ENCODE measurements at places on chromosomes 3 and 15.

DNA sequence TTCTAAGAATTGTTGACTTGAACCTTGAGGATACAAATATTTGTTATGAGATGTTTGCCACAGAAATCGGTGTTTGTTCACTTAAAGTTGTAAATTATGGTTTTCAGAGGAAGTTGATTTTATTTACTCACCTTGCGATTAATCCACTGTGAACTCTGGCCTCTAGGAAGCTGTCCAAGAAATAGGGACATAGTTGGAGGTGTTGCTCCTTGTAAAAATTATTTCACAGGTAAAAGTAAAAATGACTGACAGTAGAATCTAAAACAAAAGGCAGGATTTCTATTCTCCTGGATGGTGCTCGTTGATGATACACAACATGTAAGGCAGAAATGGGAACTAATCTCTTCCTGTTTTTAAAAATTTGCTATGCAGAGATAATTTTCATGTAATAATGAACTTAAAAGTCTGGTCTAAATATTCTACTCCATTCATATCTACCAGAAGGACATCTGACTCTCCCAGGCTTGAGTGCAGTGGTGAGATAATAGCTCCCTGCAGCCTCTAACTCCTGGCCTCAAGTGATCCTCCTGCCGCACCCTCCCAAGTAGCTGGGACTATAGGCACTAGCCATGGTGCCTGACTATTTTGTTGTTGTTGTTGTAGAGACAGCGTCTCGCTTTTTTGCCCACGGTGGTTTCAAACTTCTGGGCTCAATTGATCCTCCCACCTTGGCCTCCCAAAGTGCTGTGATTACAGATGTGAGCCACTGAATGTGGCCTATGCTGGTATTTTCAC, 17.1 kb upstream of the LZTFL1 start:
- DNase-seq, result no peak

GRCh38 chr15:40953713-40954074, 423 bp downstream of the CHAC1 start:
- DNase-seq, result no peak

DNA sequence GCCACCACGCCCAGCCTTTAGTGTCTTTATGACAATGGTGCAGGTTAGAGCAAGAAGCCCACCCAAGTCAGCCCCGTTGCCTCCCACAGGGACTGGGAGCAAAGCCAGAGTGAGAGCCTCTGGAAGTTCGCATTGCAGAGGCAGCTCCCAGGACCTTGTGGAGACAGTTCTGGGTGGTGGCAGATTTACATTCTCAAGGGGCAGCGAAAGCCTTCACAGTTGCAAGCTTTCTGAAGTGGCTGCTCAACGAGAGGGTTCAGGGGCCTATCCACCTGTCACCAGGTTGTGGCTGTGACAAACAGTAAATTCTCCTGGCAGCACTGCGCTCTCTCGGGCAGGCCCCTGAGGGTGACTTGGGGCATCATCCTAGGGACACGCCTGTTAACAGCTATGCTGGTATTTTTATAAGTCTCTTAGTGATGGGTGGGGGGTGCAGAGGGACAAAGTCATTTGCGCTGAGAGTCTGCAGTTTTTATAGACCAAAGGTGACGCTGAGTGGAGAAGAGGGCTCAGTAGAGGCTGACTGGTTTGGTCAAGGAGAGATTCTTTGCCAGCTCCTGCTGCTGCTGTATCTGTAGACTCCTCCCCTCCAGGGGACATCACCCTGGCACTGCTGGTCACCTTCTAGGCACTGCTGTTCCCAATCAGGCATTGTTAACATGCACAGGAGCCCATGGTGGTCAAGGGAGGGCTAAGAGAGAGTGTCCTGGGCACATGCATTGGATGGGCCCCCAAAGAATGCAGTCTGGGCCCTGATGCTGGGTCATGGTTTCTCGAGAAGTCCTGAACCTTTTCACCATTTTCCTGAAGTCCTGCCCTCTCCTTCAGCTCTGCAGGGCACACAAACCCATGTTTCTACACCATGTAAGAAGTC, 57.5 kb upstream of the KLF13 start:
- no peak for DNase-seq

- DNase-seq, result no peak
Observed at GRCh38 chr3:46997453-46998091, 18.1 kb downstream of the NBEAL2 start.

DNA sequence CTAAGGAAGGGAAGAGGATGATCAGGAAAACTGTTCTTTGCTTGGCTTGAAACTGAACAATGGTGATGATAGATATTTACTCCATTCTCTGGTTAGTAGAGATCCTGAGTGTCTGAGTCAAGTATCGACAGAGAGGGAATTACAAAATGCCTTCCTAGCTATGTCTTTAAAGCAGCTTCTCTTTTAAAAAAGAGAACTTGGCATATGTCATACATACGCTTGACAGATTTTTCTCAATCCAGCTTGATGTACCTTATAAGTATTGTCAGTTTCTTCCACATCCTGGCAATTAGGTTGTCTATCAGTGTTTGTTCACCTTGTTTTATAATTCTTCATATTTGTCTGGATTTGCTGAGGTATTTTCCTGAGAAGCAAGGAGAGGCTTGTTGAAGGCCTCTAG, 5.0 kb upstream of the EPHB1 start:
- DNase-seq, result no peak

DNA sequence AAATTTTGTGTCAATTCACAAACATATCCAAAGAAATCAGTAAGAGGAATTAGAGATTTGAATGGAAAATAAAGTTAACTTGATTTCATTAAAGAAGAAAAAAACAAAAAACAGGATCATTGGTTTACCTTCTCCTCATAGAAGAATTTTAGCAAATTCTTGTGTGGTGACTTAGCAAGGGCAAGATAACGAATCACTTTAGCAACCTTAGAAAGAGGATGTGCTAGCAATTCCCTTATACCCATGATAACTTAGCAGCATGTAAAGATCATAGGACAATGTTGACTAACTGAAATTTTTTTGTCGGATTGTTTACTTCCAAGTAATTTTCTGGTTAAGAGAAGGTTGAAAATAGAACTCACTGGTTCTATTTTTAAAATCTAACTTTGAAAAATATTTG, 609.3 kb downstream of the GBE1 start:
- DNase-seq, result no peak

Measured in globus pallidus (tissue), 1 donor.